ENCODE measurements at places on chromosomes 7 and 10.
A peak's percentile ranks its signal among the peaks of the same experiment; 100 is the strongest.

DNA sequence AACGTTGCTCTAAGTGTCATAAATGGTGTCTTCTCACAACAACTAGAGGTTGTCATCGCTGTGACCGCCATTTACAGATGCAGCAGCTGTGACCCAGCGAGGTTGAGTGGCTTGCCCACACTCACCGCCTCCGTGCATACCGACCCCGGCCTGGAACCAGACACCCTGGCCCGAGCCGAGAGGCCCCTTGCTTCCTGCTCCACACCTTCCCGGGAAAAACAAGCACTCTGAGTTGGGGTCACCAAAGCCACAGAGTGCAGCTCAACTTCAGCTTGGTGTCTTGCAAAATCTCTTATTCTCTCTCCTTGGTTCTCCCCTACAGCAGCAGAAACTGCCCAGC lies 115.7 kb upstream of the PPP2R2D start:
- no peak for DNase-seq

- no peak for DNase-seq
These were observed 28.6 kb downstream of the LSMEM1 start for GRCh38 chr7:112509402-112509801.

- DNase-seq, result no peak
These were observed 107.2 kb upstream of the C10orf90 start for GRCh38 chr10:126777714-126778113.

GRCh38 chr10:26706206-26706605 lies 8.7 kb downstream of the PDSS1 start:
- DNase-seq, result no peak

- no peak for DNase-seq
These were observed 42.7 kb downstream of the LRRC18 start for GRCh38 chr10:48896756-48897440.

DNA sequence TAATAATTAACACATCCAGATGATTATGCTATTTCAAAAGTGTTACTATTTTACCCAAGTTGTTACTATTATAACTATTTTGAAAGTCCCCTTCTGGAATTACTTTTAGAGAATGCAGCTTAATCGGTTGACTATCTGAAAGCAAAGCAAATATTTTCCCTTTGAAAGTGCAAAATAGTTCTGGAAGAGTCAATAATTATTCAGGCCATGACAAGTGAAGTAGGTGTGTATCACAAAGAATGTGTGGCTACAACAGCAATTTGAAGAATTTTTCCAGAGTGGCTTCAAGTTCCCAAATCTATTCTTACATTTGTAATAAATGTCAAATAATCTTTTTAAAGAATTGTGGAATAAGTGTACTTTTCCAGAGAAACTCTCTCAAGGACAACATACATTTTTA lies 42.8 kb downstream of the RNLS start:
- DNase-seq, result no peak

DNA sequence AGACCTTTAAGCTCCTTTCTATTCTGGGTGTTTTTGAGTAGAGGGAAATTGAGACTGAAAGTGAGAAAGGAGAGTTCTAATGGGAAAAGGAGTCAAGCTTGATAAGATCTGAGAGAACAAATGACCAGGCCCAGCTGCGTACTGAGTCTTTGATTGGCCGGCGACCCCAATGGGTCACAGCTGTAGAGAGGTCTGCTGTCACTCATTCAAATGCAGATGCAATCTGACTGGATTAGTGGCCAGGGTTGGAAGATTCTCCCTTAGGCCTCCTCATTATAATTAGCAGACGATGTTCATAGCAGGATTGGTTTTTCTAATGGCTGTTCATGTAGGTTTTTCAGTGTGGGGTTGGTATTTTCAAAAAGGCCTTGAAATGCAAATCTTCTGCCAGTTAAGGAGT lies 127.2 kb upstream of the SLC25A13 start:
- DNase-seq, result no peak

DNA sequence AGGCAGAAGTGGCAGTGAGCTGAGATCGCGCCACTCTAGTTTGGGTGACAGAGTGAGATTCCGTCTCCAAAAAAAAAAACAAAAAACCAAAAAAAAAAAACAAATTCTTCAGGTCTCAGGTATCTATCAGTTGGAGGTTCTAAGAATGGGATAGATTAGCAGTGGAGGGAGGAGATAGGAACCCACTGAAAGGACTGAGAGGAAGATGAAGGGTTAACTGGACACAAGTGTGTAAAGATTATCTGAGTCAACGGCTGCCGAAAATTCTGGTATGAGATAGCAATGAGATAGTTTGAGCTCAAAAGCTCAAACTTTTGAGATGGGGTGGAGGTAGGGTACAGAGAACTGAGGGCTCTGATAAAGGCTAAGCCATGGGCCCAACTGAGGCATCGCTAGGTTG lies 12.8 kb downstream of the ZNF467 start:
- no peak for DNase-seq

GRCh38 chr10:52965509-52965908 lies 192.9 kb upstream of the MBL2 start:
- DNase-seq, result no peak

DNA sequence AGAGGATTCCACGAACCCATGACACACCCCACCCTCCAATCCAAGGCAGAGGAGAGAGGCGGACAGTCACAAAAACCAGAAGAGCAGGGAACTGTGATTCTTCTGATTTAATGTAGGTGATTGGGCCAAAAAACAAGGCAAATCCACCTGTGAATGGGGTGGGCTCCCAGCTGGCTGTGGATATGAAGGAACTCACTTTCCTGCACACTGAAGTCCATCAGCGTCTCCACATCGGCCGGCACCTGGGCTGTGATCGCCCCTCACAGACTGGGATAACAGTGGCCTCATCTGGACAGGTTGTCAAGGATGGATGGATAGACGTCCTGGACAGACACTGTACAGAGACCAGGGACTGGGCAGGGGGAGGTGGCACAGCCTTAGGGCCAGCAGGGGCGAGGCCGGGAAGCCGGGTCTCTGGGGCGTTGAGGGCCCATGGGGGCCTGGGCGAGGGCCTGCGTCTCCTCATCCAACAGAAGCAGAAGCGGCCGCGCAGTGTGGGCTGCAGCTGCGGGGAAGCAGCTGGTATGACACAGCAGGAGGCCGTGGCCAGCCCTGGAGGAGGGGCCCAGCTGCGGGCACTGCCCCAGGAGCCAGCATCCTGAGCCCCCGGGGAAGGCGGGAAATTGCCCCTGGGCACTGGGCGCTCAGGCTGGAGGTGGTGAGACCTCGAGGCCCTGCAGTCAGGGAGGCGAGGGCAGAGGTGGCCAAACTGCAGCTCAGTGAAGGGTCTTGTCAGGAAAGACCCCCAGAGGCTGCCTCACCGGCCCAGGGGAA lies 54.2 kb downstream of the DIP2C start:
- DNase-seq, result peak; percentile 44

DNA sequence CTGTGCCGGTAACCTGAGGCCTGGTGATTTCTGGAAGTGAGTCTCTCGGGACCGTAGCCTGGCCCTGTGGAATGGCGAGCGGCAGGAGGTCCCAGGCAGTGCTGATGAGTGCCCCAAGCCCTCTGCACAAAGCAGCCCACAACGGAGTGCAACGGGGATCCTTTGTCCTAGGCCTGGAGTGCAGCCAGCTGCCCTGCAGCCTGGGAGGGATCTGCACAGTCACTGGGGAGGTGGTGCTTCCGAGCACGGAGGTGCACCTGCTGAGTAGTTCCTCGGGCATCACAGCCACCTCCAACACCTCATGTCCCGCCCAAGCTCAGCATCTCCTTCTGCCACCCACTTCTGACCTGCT lies 162.8 kb upstream of the ZMIZ1 start:
- DNase-seq, result no peak

DNA sequence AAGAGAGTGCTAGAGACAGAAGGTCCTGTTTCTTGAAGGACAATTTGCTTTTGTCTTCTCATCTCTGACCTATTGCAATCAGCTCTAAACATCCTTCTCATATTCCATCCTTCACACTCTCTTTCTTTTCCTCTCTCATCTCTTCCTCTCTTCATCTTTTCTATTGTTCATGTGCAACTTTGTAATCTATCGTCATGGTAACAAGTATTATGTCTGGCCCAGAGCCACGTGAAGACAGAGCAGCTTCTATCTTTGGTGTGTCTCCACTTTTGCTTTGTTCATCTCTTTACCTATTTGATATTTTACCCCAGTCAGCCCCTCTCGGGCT lies 104.9 kb upstream of the ABCB5 start:
- DNase-seq, result no peak

DNA sequence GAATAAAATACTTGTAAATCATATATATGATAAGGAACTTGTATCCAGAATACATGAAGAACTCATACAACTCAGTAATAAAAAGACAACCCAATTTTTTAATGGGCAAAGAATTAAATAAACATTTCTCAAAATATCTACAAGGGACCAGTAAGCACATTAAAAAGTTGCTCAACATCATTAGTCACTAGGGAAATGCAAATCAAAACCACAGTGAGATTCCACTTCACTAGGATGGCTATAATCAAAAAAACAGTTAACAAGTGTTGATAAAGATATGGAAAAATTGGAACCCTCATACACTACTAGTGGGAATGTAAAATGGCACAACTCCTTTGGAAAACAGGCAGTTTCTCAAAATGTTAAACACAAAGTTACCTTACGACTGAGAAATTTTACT lies 40.3 kb upstream of the YAE1 start:
- DNase-seq, result no peak

- DNase-seq, result peak; percentile 34
These were observed 1.7 kb upstream of the CTNNA3 start for GRCh38 chr10:67697724-67698131.

- no peak for DNase-seq
These were observed 589.1 kb upstream of the MGMT start for GRCh38 chr10:128877936-128878335.

GRCh38 chr10:30368065-30368718 lies 19.1 kb upstream of the MTPAP start:
- no peak for DNase-seq
